ENCODE measurements at places on chromosomes 6 and 20. TPM values are rescaled to one million over a fixed set of nuclear protein-coding genes. Genes with fewer than 3 reads are reported as not detected.

Gene HTR1B
- polyA plus RNA-seq: not detected

Gene FBXO30
- polyA plus RNA-seq: 1.1 TPM

Gene BEND6
- not detected for polyA plus RNA-seq

Gene TTLL9
- 0.05 TPM for polyA plus RNA-seq

Gene BRD2
- 21.7 TPM for polyA plus RNA-seq

Gene CTCFL
- not detected for polyA plus RNA-seq

Gene TMEM217
- polyA plus RNA-seq: not detected

Gene MYLK4
- polyA plus RNA-seq: 0.04 TPM

Gene EDN1
- polyA plus RNA-seq: 0.11 TPM

Gene FAM184A
- not detected for polyA plus RNA-seq

Gene VARS2
- 15.5 TPM for polyA plus RNA-seq

Gene KHDRBS2
- 0.14 TPM for polyA plus RNA-seq

Gene LAMA2
- polyA plus RNA-seq: not detected
